Activated CD8-positive, alpha-beta T cell treated with anti-CD3 and anti-CD28 coated beads for 36 hours (primary cell): ENCODE measurements at places on chromosomes 1 and 21.

DNA sequence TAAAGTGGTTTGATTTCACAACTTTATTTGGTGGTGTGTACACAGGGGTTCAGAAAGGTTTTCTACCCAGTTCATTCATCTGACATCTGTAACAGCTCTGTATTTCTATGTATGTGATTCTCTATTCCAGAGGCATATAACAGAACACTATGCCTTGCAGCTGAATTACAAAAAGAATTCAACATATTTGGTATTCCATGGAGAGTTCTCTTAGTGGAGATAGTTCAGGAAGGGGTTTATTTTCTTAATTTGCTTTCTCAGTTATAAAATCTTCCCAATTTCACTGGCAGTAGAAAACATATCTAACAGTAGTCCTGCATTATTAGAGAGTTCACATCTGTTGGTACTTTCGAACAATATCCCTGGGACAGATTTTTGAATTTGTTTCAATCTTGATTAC lies 207.9 kb upstream of the LYPLAL1 start:
- no peaks in the 10 kb centered on the region for H3K36me3 ChIP-seq
- no peak overlapping the region for H3K4me3 ChIP-seq
- H3K27ac ChIP-seq, result no peak overlapping the region
- H3K4me1 ChIP-seq, result no peaks in the 10 kb centered on the region
- H3K27me3 ChIP-seq, result no peaks in the 10 kb centered on the region

DNA sequence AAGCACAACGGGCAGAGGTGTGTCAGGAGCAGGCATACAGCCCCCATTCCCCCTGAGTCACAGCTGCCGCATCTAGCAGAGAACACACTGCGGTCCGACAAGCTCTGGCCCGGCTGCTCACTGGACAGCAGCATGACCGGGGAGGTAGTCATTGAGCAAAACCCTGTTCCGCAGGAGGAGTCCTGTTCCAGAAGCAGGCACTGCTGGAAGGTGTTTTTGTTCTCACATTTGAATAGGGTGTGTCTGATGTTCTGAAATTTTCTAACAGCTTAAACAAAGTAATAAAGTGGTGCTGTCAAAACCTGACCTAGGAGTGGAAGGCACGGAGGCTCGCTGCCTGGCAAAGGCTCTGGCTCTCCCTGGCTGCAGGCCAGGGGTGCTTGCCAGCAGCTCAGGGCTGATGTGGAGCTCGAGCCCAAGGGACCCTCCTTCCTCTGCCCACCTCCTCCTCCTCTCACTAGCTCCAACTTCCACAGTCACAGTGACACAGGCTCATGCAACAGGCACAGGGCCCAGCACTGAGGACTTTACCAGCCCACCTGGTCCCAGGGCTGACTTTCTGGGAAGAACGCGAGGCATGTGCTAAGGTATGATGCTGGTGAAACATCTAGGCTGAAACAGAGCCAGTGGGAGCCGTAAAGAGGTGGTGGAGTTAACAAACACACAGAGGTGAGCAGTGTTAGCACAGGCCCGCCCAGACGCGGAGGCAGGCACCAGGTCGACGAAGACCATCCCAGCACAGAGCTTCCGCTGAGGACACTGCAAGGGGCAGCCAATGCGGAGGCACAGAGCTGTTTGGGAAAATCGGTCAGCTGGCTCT lies 118.6 kb upstream of the IFFO2 start:
- peaks cover 57% of the 10 kb centered on the region for H3K36me3 ChIP-seq
- H3K27me3 ChIP-seq, result no peaks in the 10 kb centered on the region
- peaks cover 33% of the 10 kb centered on the region for H3K4me1 ChIP-seq
- H3K4me3 ChIP-seq, result no peak overlapping the region

GRCh38 chr1:12397462-12398450 lies 167.9 kb downstream of the VPS13D start:
- peaks cover 15% of the 10 kb centered on the region for H3K4me1 ChIP-seq
- H3K36me3 ChIP-seq, result peaks cover 4% of the 10 kb centered on the region
- no peak for DNase-seq

- no peak for DNase-seq
- H3K4me1 ChIP-seq, result peaks cover 7% of the 10 kb centered on the region
- peaks cover 24% of the 10 kb centered on the region for H3K36me3 ChIP-seq
These were observed 11.5 kb upstream of the A3GALT2 start for GRCh38 chr1:33332357-33332789.

- no peaks in the 10 kb centered on the region for H3K4me1 ChIP-seq
- no peaks in the 10 kb centered on the region for H3K27me3 ChIP-seq
- no peaks in the 10 kb centered on the region for H3K36me3 ChIP-seq
- no peak for DNase-seq
- no peak overlapping the region for H3K27ac ChIP-seq
These were observed 55.2 kb downstream of the COLGALT2 start for GRCh38 chr1:183982172-183982963.

DNA sequence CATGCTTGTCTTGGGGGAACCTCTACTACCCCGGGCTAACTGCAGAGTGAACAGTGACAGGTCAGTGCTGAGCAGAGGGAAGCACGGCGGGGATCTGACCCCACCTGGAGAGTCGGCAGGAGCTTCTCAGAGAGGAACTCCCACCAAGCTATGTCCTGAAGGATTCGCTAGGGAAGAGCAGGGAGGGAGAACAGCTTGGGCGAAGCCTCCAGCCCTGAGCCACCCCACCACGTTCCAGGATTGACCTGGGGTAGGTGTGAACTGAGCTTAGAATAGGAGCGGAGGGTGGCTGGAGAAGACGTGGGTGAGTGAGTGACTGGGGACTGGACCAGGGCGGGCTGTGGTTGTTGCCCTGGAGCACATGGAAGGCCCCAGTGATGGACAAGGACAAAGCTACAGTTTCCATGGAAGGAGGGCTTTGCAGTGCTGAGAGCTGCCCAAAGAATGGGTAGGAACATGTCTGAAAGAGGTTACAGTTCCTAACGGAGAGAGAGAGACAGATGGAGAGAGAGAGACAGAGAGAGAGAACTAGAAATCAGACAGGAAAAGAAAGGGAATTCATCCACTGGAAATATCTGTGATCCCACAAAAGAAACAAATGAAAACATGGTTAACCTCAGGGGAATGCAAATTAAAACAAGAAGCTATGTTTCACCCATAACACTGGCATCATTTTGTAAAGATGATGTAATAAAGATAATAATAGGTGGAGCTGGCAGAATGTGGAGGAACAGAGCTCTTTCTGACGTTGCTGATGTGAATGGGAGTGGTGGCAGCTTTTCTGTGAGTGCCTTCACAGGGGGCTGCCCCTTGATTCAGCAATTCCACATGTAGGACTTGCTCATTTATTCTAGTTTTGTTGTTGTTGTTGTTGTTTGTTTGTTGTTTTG lies 17.2 kb downstream of the BSND start:
- no peaks in the 10 kb centered on the region for H3K4me1 ChIP-seq
- H3K4me3 ChIP-seq, result no peak overlapping the region
- peaks cover 7% of the 10 kb centered on the region for H3K27me3 ChIP-seq
- DNase-seq, result no peak
- H3K36me3 ChIP-seq, result no peaks in the 10 kb centered on the region

GRCh38 chr1:88740784-88741183 lies 56.7 kb downstream of the PKN2 start:
- no peak for DNase-seq
- H3K27me3 ChIP-seq, result no peaks in the 10 kb centered on the region
- peaks cover 31% of the 10 kb centered on the region for H3K36me3 ChIP-seq
- H3K4me3 ChIP-seq, result no peak overlapping the region
- no peak overlapping the region for H3K27ac ChIP-seq
